ENCODE measurements at places on chromosomes 13 and 19. TPM values are rescaled to one million over a fixed set of nuclear protein-coding genes. Genes with fewer than 3 reads are reported as not detected.

DNA sequence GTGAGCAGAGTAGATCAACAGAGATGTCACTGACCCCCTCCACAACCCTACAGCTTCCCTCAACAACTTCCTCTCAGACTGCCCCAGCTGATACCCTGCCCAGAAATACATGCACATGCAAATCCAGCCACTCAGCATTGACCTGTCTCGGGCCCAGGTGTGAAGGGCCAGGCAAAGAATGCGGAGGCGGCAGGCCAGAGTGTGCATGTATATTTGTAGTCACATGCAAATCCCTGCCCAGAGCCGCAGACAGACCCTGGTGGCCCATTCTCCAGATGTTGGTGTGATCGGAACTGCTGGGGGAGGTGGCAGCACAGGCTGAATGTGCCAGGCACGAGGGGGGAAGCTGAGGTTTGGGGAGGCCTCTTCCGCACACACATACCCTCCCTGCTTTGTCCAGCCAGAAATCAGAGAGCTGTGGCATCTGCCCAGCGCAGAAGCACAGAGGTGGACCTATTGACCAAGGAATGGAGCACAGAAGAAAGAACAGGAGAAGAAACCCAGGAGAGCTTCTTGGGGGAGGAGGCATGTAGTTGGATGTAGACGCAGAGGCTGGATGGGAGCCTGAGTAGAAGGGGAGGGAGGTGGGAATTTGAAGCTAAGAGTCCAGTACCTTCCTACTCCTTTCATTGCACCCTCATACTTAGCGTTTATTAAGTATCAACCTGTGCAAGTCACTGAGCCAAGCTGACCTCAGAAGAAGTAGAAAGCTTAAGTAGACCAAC is 14.4 kb downstream of the MEF2B start:
- no peak for DNase-seq

- no peak for DNase-seq
Measured at GRCh38 chr13:50334944-50335343, 319.7 kb downstream of the KCNRG start.

- DNase-seq = no peak
Measured at GRCh38 chr19:23783636-23784035, 24.9 kb upstream of the ZNF681 start.

DNA sequence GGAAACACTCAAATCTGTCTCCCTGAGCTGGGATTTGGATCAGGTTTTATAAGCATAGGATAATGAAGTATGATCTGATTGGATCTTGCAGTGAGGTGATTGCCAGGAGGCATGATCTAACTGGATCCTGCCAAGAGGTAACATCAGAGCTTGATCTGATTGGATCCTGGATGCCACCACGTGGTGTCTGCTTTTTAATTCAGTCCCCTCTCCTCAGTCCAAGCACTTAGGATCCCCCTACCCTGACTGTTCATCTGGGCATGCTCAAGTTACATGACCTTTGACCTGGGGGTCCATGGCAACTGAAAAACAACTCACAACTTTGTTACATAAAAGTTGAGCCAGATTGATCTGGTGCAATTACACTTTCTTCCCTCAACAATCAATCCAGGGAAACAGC is 47.5 kb upstream of the LSM14A start:
- no peak for DNase-seq

DNA sequence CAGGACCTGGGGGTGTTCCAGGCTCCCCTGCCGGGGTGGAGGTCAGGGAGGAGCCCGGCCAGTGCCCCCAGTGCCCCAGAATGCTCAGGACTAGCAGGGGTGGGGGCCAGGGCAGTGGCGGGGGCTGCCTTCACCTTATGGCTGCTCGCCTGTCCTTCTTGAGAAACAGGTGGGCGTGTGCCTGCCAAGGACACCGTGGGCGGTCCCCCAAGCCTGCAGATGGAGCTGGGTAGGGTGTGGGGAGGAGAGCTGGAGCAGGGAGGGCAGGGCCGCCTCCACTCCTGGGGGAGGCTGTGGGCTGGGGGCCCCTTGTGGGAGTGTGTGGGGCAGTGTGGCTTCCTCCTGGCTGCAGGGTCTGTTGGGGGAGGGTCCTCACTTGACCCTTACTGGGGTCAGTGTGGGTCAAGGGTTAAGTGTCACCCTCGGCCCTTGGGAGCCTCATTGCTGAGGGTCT is 160.1 kb downstream of the KDM4B start:
- no peak for DNase-seq

- no peak for DNase-seq
Measured at GRCh38 chr13:48533961-48534600, 1.2 kb upstream of the RCBTB2 start.

GRCh38 chr13:100100115-100100879 is 11.4 kb downstream of the PCCA start:
- DNase-seq = no peak

Gene CLEC11A
- 19.9 TPM for total RNA-seq

Gene IRGC
- total RNA-seq = not detected

Measured in omental fat pad (tissue), 4 donors.